ENCODE measurements at places on chromosomes 3 and 15.

DNA sequence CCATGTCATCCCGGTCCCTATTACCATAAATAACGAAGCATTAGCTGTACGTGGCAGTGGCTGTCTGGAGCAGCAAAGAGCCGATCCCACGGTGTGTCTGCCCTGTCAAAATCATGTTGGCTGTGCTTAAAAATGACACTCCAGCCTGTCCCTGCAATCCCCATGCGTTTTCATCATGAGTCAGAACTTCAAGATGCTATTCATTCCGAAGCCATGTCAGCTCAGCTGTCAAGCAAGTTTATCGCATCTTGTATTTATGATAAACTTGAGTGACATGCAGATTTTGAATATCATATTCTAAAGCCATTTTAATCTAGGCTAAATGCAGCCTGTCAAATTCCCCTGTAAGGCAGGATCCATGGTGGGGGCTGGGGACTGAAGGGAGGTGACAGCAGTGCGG lies 152.4 kb downstream of the TJP1 start:
- no peak overlapping the region for H3K27ac ChIP-seq
- H3K4me3 ChIP-seq: no peak overlapping the region
- H3K27me3 ChIP-seq: no peaks in the 10 kb centered on the region

GRCh38 chr3:18937574-18937973 lies 210.7 kb upstream of the KCNH8 start:
- H3K36me3 ChIP-seq: no peaks in the 10 kb centered on the region
- no peaks in the 10 kb centered on the region for H3K4me1 ChIP-seq
- DNase-seq: no peak
- no peak overlapping the region for H3K27ac ChIP-seq
- no peak overlapping the region for H3K4me3 ChIP-seq
- no peaks in the 10 kb centered on the region for H3K27me3 ChIP-seq

GRCh38 chr3:106797461-106797860 lies 579.8 kb upstream of the CCDC54 start:
- no peak for DNase-seq
- H3K36me3 ChIP-seq: no peaks in the 10 kb centered on the region
- no peak overlapping the region for H3K27ac ChIP-seq
- H3K27me3 ChIP-seq: no peaks in the 10 kb centered on the region

- no peak overlapping the region for H3K4me3 ChIP-seq
- H3K36me3 ChIP-seq: no peaks in the 10 kb centered on the region
- peaks cover 9% of the 10 kb centered on the region for H3K4me1 ChIP-seq
- DNase-seq: no peak
- H3K27me3 ChIP-seq: no peaks in the 10 kb centered on the region
- H3K27ac ChIP-seq: no peak overlapping the region
These were observed 112.3 kb downstream of the WDR76 start for GRCh38 chr15:43939070-43939469.

DNA sequence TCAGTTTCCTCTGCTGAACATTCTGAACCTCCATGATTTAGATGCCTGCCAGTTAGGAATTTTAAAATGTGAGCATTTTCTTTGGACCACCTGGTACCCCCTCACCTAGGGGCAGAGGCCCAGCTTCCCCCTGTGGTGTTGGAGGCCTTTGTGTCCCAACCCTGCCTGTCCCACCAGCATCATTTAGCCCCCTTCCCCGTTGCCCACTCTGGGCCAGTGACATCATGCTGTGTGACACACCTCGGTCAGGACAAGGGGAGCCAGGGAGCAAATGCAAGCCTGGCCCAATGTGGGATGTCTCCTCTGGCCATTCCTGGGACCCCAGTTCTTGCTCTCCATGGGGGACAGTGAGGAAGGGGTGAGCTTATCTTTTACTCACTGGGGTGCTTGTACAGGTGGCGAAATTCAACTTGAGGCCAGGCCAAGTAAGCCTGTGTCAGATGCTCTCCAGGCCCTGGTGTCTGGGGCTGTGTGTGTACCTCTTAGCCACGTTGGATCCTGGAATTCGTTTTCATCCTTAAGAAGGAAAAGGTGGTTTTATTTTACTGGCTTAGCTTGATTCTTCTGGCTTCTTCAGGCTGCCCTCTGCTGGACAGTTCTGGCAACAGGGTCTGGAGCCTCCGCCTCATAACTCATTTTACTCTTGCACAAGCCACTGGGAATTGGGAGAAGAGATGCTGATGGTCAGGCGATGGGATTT lies 49.7 kb upstream of the MYZAP start:
- peaks cover 5% of the 10 kb centered on the region for H3K27me3 ChIP-seq
- DNase-seq: peak; percentile 58
- H3K4me3 ChIP-seq: no peak overlapping the region
- H3K27ac ChIP-seq: no peak overlapping the region
- no peaks in the 10 kb centered on the region for H3K36me3 ChIP-seq

GRCh38 chr15:61336026-61336638 lies 107.0 kb upstream of the RORA start:
- no peaks in the 10 kb centered on the region for H3K36me3 ChIP-seq
- no peak overlapping the region for H3K27ac ChIP-seq
- no peak overlapping the region for H3K4me3 ChIP-seq
- H3K4me1 ChIP-seq: no peaks in the 10 kb centered on the region

All from B cell (primary cell).